Kidney (tissue), 22 donors: ENCODE measurements at places on chromosomes 1 and 21. TPM values are rescaled to one million over a fixed set of nuclear protein-coding genes. Genes with fewer than 3 reads are reported as not detected.

DNA sequence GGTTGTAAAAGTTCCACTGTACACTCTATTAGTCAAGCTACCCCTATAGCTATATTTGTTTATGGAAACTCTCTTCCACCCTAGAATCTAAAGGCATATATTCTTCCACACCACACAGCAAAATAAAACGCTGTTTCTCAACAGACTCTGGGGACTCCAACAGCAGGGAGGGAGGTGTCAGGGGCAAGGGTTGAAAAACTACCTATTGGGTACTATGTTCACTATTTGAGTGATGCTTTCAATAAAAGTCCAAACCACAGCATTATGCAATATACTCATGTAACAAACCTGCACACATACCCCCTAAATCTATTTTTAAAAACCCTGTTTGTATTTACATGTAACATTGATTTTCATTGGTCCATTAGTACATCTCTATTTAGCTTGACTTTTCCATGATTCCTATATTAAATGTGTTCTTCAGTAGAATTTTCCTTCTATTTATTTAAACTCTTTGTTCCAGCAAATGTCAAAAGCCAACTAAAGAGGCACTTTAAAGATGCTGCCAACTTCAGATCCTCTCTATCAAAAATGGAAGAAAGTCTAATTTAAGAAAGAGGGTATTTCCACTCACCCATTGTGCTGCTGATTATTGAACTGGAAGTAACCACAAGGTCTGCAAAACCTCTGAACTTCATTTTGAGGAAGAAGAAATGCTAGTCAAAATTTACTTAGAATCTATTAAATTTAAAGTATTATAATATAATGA lies 26.2 kb downstream of the RGS7 start:
- H3K36me3 ChIP-seq, result no peaks in the 10 kb centered on the region
- H3K4me3 ChIP-seq, result no peak overlapping the region
- DNase-seq, result no peak
- no peak overlapping the region for H3K27ac ChIP-seq
- no peaks in the 10 kb centered on the region for H3K4me1 ChIP-seq

LORICRIN gene
- not detected for total RNA-seq

MEGF6 gene
- 10.9 TPM for total RNA-seq

DNA sequence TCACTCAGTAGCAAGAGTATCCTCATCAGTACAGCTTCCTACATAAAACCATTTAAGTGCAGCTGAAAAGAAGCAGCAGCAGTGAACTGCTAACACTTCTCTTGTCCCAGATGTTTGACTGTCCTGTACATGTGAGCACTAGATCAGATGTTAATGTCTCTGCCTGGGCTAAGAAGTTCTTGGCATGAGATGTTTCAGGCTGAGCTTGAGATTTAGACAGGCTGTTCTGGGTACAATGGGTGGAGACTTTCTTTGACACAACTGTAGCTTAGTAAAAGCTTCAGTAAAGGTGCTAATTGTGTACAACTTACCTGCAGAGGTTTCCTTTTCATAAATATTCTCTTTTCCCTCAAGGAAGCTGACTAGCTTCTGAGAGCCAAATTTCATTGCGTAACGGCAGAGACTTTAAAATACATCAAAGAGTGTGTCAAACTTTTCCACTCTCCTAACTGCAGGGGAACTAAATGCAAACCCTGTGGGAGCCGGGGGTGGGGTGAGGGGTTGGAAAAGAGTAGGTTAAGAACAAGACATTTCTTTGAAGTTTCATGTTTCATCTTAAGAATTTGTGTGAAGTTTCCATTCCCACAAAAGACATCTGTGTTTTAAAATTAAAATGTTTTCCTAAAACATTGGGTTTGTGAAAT lies 82.1 kb upstream of the CCDC190 start:
- no peak for DNase-seq
- no peaks in the 10 kb centered on the region for H3K27me3 ChIP-seq
- no peak overlapping the region for H3K4me3 ChIP-seq
- H3K36me3 ChIP-seq, result no peaks in the 10 kb centered on the region

SLC26A9 gene
- 0.69 TPM for total RNA-seq

- no peaks in the 10 kb centered on the region for H3K4me1 ChIP-seq
- no peak overlapping the region for H3K27ac ChIP-seq
- H3K36me3 ChIP-seq, result no peaks in the 10 kb centered on the region
- H3K27me3 ChIP-seq, result no peaks in the 10 kb centered on the region
- no peak for DNase-seq
Measured at GRCh38 chr1:170886460-170886859, 48.9 kb upstream of the MROH9 start.

LRRC53 gene
- not detected for total RNA-seq

DNA sequence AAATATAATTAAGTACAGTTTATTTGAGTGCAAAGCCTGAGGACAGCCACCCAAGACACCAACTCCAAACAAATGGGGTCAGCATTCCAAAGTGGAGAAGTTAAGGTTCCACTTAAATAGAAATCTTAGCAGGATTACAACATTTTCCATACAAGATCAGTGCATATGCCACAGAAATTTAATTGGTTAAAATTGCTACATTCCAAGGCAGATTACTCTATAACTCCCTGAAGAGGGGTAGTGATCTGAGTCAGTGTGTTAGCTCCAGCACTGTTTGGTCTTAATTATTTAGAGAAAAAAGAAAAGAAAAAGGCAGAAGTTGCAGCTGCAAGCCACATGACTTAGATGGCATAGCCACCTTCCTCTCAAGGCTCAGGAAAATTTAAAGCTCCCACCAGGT lies 297.5 kb downstream of the HHIPL2 start:
- H3K27ac ChIP-seq, result no peak overlapping the region
- no peak overlapping the region for H3K4me3 ChIP-seq
- H3K27me3 ChIP-seq, result no peaks in the 10 kb centered on the region
- DNase-seq, result no peak
